SHP77 treated with DMSO at 0.1 percent for 48 hours (cell line): ENCODE measurements at places on chromosomes 12 and 14.

- no peak for DNase-seq
These were observed 25.7 kb downstream of the NUAK1 start for GRCh38 chr12:106113042-106113441.

DNA sequence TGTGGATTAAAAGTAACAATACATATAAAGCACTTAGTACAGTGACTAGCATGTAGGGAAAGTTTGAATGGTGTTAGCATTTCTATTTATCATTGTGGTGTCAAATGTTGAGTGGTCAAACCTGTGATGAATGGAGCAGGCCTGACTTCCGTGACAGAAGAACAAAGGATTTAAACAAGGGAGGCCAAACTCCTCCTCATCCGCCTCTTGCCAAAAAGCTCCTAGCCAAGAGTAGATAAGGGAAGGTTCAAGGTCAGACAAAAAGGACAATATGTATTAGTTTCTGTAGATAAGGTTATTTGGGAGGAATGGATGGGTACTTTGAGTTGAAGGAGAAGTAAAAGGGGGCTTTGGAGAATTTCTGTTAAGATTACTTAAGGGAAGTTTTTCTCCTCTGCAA is 6.5 kb downstream of the RNASE7 start:
- DNase-seq, result no peak

DNA sequence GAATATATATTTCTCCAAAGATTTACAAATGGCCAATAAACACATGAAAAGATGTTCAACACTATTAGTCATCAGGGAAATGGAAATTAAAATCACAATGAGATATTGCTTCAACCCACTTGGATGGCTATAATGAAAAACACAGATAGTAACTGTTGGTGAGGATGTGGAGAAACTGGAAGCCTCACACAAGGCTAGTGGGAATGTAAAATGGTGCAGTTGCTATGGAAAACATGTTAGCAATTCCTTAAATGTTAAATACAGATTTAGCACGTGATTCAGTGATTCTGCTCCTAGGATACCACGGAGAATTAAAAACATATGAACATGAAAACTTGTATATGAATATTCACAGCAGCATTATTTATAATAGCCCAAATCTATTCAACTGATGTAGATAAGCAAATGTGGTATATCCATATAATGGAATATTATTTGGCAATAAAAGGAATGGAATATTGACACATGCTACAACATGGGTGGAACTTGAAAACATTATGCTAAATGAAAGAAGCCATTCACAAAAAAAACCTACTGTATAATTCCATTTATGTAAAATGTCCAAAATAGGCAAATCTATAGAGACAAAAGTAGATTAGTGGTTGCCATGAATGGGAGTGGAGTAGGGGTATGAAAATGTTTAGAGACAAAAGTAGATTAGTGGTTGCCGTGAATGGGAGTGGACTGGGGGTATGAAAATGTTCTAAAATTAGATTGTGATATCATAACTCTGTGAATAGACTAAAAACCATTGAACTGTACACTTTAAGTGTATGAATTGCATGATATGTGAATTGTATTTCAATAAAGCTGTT is 227.1 kb upstream of the DDHD1 start:
- DNase-seq, result no peak

DNA sequence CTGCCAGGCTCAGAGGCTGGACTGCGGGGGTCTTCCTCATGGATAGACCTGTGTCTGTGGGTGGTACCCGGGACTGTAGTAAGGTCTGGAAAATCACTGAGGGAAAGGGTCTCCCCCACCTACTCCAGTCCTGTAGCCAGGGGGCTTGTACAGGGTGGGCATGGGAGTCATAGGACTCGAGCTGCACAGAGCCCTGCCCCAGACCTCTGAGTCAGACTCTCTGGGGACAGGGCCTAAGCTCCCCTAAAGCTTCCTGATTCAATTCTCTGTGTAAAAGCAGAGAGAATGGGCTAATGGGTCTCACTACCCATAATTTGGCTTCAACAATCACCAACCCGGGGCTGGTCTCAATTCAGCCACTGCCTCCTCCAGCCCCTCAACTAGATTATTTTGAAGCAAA is 27.0 kb downstream of the LRTM2 start:
- DNase-seq, result no peak

DNA sequence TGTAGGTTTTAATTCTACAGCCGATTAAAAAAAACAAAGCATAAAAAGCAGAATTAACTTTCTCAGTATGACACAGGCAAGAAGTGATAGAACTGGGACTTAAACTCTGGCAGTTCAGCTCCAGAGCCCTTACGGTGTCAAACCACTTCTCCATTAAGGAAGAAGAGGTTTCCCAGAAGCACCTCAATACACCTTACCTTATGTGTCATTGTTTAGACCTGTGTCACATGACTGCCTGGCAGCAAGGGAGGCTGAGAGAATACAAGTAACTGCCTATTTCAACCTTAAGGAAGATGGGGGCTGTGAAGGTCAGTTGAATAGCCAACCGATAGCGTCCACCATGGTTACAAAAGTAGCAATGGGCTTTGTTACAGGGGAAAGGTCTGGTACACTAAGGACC is 54.6 kb upstream of the ARHGAP5 start:
- DNase-seq, result no peak

DNA sequence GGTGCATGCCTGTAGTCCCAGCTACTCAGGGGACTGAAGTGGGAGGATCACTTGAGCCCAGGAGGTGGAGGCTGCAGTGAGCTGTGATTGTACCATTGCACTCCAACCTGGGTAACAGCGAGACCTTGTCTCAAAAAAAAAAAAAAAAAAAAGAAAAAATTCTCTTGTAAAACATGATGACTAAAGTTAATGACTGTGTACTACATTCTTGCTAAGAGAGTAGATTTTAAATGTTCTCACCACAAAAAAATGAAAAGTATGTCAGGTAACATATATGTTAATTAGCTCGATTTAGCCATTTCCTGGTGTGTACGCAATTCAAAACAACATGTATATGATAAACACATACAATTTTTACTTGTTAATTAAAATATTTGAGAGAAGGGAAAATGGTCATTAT is 480.7 kb upstream of the RGS6 start:
- no peak for DNase-seq

DNA sequence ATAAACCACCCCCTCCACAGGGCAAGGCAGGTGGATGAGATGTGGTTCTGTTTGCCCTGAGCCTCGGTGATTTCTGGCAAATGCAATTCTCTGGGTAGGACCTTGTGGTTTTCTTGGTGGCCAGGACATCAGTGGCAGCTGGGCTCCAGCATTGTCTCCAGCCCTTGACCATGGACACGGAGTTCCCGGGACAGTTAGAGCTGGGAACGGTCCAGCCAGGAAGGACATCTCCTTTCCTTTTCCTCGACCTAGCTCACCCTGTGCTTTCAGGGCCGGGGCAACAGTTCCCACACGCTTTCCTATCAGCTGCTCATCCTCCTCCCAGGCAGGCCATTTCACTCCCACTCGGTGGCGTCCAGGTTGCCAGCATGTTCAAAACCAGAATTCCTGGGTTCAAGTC is 9.2 kb downstream of the SERPINA4 start:
- no peak for DNase-seq

- DNase-seq, result no peak
These were observed 45.8 kb downstream of the GNS start for GRCh38 chr12:64713376-64713775.

DNA sequence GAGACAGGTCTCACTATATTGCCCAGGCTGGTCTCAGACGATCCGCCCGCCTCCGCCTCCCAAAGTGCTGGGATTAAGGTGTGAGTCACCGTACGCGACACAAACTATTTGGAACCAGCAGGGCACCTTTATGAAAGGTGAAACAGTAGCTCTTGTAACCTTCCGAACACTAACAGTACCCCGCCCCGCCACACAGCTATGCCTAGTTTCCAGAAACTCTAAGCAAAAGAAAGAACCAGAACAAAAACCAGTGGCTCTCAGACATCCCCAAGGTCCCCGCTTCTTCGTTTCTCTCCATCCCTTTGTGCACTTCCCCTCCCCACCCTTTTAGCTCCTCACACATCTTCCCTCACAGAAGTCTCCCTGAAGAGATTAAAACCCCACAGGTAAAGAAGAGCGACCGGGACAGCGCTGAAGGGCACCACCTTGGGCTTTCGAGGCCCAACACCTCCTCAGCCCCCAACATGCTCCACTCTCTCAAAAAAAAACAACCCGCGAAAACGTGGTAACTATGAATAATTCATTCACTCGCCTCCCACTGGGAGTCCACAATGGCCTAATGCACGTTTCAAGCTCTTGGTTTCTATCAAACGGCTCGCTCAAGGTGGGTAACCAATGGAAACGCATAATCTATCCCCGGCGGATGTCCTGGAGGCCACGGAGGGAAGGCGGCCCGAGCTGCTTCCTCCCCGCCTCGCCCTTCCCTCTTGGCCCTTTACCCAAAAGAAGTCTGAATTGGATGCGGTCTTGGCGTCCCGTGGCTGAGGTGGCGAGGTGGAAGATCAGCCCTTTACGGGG is 877 bp downstream of the BAG5 start:
- DNase-seq, result no peak

- no peak for DNase-seq
These were observed 31.2 kb downstream of the DAD1 start for GRCh38 chr14:22557846-22558220.

DNA sequence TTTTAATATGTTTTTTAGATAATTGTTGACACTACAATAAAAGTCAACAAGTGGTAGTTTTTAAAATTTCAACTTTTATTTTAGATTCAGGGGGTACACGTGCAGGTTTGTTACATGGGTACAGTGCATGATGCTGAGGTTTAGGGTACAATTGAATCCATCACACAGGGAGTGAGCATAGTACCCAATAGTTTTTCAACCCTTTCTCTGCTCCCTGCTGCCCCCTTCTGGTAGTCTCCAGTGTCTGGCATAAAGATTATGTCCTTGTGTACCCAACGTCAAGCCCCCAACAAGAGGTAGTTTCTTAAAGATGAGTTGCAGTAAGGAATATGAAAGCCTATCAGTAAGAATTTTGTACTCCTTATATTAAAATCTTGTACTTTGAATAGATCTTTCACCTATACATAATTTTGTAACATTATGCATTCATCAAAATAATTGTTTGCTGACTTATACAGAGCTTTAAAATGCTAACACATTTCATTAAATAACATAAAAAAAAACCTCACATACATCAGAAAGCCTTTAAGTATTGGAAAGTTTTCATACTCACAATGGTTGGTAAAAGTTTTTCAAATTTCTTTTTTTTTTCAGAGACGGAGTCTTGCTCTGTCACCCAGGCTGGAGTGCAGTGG is 5.4 kb upstream of the RALGAPA1 start:
- peak; percentile 48 for DNase-seq

GRCh38 chr12:132148368-132149045 is 4.2 kb downstream of the NOC4L start:
- no peak for DNase-seq

DNA sequence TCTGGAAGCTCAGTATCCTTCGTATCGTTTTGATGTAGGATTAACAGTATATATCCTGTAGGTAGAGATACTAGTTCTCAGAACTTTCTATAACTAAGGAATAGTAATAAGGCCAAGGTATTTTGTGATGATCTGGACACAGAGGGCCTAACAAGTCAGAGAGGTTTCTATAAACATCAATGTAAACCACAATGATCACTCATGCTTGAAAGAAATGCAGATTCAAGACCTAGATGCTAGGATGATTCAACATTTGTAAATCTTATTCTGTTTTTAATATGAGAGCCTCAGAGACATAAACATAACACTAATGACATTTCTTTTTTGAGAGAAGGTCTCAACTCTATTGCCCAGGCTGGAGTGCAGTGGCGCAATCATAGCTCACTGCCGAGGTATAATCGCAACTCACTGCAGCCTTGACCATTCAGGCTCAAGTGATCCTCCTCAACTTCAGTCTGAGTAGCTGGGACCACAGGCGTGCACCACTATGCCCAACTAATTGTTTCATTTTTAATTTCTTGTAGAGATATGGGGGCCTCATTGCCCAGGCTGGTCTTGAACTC is 16.2 kb downstream of the SUPT16H start:
- DNase-seq, result no peak
